HuH-7 (cell line): ENCODE measurements at places on chromosomes 6 and 20.

GRCh38 chr6:70166088-70166958, 136.6 kb downstream of the COL9A1 start:
- DNase-seq = peak; percentile 61

DNA sequence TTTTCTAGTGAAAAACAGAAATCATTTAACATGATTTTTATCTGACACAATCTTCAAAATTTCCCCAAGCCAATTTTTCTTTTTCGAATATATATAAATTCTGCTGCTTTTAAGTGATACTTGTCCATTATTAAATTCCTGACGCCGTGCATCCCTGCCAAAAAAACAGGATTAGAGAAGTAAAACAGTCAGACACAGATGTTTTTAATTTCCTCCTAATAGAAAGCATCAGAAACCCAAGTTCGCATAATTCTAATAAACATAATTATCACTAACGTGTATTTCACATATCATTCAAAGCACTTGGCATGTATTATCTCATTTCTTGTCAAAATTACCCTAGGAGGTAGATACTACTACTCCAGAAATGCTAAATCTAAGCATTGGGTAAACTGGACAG, 179.5 kb downstream of the ZFP64 start:
- no peak for DNase-seq

DNA sequence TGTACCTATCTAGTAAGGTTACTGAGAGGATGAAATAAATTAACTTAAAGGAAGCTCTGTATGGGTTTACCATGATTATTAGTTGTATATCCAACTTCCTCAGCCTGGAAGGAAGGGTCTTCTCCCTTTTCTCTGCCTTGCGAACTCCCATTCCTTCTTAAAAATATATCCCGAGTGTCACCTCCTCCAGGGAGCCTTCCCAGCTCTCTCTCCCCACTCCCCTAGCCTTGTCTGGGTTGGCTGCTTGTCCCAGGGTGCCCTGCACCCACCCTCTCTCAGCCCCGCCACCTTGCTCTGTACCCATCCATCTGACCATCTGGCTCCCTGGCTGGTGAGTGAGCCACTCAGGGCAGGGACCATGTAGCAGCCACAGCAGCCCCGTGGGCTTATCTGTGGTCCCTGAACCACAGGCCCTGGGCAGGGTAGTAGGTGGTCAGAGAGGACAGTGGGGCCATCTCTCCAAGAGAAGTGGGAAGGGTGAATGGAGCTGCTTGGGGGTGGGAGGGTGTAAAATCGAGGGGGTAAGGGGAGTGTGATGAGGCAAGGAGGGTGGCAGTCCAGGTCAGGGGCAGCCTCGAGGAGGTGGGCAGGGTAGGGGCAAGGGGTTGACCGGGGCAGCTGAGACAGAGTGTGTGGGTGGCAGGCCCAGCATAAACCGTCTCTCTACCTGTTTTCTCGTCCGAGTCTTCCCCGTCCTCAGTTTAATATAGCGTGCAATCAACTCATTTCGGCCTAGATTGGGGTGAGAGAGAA, 12.8 kb downstream of the TEAD3 start:
- no peak for DNase-seq

- DNase-seq = no peak
These were observed 50.8 kb upstream of the AIG1 start for GRCh38 chr6:143009851-143010250.

DNA sequence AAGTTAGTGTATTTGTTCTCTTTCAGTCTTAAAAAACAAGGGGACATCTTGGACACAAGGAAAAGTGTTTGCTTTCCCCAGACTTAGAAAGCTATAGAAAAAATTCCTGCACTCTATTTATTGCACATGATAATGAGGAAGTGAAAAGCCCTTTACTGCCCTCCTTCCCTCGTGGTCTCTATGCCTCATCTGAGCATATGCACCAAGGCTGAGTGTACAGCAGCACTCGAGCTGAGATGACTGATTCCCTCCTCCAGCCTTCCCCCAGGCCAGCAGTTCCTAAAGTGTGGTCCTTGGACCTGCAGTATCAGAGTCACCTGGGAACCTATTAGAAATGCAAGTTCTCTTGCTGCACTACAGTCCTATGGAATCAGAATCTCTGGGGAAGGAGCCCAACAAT, 14.3 kb upstream of the LAMP5 start:
- no peak for DNase-seq

GRCh38 chr6:29665942-29666825, 9.3 kb downstream of the MOG start:
- no peak for DNase-seq

GRCh38 chr6:159217595-159218275, 48.5 kb downstream of the FNDC1 start:
- DNase-seq = peak; percentile 65

- no peak for DNase-seq
These were observed 301.8 kb downstream of the FOXC1 start for GRCh38 chr6:1911474-1911873.

DNA sequence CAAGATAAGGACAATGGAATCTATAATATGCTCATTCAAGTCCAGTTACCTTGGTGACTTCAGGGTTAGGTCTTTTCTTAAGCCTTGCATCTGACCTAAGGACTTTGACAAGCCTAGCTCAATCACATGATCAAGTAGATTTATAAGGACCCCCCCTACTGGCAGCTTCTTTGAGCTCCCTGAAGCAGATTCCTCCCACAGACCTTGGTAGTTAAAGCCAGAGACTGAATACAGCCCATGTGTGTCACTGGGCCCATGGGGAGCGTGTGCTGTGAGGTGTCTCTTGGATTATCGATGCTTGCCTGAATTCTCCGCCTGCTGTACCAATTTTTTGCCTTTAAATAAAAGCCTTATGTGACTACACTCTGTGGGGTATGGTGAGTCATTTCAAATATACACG, 372.7 kb upstream of the RGS17 start:
- DNase-seq = no peak

DNA sequence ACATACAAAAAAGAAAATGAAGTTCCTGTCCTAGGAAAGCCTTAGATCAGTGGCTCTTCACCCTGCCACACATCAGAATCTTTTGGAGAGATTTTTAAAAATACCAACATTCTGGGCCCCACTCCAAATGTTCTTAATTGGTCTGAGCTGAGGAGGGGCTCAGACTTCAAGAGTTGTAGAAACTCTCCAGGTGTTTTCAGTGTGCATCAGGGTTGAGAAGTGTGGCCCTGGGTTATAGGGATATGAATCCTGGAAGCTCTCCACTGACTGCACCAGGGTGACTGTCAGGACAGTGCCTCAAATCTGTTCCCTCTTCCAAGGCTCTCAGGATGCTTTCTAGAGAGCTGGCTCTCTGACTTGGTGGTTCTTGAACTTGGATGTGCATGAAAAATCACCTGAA, 5.5 kb upstream of the MYLK2 start:
- no peak for DNase-seq

GRCh38 chr6:100915876-100916275, 34.7 kb upstream of the ASCC3 start:
- no peak for DNase-seq

- DNase-seq = no peak
These were observed 134.7 kb upstream of the EPHA7 start for GRCh38 chr6:93554018-93554417.

GRCh38 chr6:113893451-113893850, 36.3 kb downstream of the MARCKS start:
- no peak for DNase-seq

- DNase-seq = no peak
These were observed 72.9 kb downstream of the TOX2 start for GRCh38 chr20:43987531-43987930.

- DNase-seq = no peak
These were observed 1.0 kb downstream of the NR2E1 start for GRCh38 chr6:108166664-108167448.

GRCh38 chr6:57267586-57268293, 45.6 kb upstream of the RAB23 start:
- DNase-seq = peak; percentile 19

GRCh38 chr20:44018259-44018941, 103.7 kb downstream of the TOX2 start:
- no peak for DNase-seq

DNA sequence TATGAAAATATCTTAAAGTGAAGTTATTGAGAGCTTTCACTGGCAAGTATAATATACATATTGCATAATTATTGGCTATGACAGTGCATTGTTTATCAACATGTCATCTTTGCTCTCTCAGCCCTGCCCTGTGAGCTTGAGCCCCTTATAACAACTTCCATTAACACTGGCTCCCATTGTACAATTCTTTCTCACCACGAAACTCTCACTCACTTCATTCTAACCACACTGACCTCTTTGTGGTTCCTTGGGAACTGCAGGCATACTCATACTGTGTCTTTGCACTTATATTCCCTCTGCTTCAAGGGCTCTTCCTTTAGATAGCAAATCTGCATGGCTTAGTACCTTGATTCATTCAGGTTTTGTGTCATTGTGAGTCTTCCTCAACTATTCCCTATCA, 411.8 kb downstream of the CDKAL1 start:
- DNase-seq = no peak

DNA sequence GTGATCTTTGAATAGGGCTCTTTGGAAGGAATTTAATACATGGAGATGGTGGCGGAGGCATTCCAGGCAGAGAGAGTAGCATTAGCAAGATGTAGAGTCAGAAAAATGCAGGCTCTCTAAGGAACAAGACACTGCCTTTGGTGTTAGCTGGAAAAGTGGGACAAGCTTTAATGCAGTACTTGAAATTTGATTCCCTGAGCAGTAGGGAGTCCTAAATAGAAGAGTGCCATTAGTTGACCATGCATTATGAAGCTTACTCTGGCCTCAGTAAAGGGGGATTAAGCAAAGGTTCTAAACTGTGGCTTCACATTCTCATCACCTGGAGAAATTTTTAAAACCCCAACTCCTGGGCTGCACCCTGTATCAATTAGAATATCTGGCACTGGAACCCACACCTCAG, 494.8 kb upstream of the SOX4 start:
- DNase-seq = no peak

DNA sequence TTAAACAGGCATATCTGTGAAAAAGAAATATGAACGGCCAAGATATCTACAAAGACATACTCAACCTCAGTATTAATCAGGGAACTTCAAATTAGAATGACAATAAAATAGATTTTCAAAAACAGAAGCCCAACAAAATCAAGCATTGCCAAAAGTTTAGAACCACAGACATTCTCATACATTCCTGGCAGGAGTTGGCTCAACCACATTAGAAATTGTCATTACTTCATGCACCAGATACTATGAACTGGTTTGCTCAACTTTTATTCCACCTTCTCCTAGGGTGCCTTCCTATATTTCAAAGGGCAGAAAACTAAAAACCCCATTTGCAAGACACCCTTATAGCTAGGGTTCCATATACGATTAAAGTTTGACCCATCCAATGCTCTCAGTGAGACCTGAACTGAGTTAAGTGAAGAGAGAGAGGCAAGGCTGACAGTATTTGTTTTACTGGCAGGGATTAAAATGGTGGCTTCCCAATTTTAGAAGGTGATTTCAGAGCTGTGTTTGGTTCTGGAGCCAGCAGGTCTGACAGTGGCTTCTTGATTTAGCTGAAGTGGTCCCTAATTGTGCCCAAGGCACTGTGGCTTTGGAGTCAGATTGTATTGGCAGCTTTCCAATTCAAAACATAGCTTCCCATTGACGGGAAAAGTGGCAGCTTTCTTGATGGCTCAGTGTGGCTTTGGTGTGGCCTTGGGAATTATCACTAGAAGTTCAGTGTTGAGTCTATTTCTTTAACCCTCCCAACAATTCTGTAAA, 77.1 kb upstream of the CDYL start:
- no peak for DNase-seq

DNA sequence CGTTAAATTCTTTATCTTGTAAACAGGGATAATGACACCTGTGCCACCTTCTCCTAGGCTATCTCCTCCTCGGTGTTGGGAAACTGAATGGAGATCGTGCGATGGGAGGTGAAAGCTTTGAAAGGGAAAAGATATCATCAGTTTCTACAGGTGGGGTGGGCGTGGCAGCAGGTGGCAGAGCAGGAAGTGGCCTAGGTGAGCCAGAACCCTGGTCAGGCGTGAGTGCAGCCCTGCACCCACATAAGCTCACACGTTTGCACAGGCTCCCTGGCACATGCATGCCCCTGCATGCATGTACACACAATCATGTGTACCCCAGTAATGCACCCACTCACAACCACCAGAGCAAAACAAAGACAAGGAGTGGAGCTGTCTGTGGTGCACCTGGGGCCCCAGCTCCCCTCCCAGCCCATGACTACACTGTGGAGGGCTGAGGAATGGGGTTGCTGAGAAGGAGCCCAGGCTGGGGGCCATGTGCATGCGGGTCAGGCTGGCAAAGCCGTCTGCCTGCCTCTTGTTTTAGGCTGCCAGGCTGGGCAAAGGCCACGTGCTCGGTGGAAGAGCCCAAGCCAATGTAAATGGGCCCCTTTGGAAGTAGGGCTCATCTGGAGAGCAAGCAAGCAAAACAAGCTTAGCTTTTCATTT, 61.5 kb downstream of the TFAP2C start:
- no peak for DNase-seq
